T-helper 22 cell (primary cell): ENCODE measurements at places on chromosomes 11 and 22.

- no peak for DNase-seq
Measured at GRCh38 chr11:60389279-60389910, 6.9 kb upstream of the MS4A14 start.

DNA sequence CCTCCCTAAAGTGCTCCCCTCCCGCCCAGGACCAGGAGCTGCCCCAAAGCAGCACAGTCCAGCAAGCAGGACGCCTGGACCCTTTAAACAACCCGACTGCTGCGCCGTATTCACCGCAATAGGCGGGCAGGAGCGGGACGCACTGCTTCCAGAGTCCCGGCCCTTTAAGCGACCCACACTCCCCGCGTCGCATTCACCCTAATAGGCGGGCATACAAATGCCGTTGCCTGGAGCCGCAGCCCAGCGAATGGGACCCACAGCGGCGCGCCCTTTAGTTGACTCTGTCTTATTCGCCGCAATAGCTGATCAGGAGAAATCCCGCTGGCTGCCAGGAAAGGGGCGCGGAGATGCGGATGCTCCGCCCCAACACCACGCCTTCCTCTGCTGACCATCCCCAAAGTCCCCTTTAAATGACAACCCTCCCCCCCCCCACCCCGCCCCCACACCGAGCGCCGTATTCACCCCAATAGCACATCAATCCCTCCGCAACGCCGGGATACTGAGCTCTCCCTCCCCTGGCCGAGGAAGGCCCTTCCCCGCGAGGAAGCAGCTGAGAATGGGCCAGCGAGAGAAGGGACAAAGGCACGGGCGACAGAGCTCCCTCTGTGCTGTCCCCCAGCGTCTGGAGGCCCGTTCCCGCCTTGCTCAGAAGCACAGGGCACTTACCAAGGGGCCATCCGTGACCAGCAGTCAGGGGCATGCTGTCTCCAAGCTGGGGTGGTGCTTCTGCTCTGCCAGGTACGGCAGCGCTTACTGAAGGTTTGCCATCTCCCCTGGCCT, 4.7 kb downstream of the OSBPL5 start:
- DNase-seq = no peak

GRCh38 chr22:43113526-43114251, 3.1 kb downstream of the BIK start:
- no peak for DNase-seq

GRCh38 chr22:42353883-42354727, 78.1 kb downstream of the NFAM1 start:
- DNase-seq = no peak

DNA sequence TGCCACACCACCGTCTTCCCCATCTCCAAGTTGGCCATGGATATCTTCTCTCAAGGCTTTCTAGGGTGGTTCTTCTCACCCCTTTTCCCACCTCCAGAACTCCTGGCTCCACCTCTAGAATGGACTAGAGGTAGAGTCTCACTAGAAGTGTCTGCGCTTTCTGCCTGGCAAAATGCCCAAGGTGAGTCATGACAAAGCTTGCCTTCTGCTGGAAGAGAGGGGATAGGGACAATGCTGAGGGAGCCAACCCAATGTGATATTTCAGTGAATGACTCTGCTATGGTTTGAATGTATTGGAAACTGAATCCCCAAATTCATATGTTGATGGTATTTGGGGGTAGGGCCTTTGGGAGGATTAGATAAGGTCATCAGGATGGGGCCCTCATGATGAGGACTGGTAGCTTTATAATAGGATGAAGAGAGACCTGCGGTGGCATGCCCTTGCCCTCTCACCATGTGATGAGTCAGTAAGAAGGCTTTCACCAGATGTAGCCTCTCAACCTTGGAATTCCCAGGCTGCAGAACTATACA, 4.1 kb upstream of the CD82 start:
- no peak for DNase-seq

DNA sequence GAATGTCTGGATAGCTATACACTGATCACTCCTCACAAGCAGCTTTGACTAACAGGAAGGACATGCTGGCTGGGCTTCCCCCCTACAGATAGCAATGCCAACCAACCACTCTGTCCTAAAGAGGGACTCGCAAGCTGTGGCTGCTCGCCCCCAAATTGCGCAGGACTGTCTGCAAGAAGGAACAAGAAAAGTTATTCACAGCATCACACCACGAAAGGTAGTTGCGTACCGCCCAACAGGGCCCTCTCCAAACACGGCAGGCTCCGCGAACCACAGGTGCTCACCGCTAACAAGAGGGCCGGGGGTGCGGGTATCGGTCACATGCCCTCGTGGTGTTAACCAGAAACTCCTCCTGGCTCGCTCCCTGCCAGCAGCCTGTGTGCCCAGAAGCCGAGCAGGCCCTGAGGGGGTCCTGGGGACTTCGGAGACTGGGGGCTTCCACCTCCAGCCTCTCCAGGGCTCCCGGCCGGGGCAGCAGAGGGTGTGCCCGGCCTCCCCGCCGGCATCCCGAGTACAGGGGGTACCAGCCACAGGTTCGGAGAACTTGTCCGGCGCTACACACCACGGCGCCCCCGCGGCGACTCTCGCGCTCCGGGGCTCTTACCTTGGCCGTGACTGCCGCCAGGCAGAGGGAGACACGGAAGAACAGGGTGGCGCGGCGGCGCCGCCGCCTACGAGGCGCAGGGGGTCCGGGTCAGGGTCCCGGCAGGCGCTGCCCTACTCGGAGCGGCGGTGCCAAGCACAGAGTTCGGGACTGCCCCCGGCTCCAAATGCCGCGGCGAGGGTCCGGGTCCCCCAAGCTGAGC, 682 bp downstream of the LARGE1 start:
- DNase-seq = no peak

- no peak for DNase-seq
Measured at GRCh38 chr11:73267122-73267846, 4.9 kb upstream of the P2RY6 start.

DNA sequence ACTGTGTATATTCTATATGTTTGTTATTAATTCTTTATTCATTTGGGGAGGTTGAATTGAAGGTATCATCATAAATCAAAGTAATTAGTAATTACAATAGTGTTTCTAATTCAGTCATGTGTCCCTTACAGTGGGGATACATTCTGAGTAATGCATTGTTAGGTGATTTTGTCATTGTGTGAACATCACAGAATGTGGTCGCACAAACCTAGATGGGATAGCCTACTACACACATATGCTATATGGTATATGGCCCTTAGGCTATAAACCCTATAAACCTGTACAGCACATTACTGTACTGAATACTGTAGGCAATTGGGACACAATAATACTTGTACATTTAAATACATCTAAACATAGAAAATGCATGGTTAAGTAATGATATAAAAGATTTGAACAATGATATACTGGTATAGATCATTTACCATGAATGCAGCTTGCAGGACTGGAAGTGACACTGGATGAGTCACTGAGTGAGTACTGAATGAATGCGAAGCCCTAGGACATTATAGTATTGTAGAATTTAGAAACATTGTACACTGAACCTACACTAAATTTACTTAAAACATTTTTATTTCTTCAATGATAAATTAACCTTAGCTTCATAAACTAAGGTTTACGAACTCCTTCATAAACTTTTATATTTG, 936.2 kb upstream of the CHORDC1 start:
- DNase-seq = no peak
